ENCODE measurements at places on chromosomes 5 and 9. TPM values are rescaled to one million over a fixed set of nuclear protein-coding genes. Genes with fewer than 3 reads are reported as not detected.

The FBXO4 gene
- total RNA-seq = 6.7 TPM

The FAM221B gene
- total RNA-seq = not detected

The CCNJL gene
- 8.7 TPM for total RNA-seq

The IL9 gene
- total RNA-seq = not detected

The CARTPT gene
- total RNA-seq = not detected

The ST8SIA4 gene
- total RNA-seq = 0.73 TPM

The BARHL1 gene
- total RNA-seq = not detected

The ADAMTSL1 gene
- total RNA-seq = 6.5 TPM

The STPG3 gene
- total RNA-seq = not detected
